Karpas-422 (cell line): ENCODE measurements at places on chromosomes 2 and 18.

DNA sequence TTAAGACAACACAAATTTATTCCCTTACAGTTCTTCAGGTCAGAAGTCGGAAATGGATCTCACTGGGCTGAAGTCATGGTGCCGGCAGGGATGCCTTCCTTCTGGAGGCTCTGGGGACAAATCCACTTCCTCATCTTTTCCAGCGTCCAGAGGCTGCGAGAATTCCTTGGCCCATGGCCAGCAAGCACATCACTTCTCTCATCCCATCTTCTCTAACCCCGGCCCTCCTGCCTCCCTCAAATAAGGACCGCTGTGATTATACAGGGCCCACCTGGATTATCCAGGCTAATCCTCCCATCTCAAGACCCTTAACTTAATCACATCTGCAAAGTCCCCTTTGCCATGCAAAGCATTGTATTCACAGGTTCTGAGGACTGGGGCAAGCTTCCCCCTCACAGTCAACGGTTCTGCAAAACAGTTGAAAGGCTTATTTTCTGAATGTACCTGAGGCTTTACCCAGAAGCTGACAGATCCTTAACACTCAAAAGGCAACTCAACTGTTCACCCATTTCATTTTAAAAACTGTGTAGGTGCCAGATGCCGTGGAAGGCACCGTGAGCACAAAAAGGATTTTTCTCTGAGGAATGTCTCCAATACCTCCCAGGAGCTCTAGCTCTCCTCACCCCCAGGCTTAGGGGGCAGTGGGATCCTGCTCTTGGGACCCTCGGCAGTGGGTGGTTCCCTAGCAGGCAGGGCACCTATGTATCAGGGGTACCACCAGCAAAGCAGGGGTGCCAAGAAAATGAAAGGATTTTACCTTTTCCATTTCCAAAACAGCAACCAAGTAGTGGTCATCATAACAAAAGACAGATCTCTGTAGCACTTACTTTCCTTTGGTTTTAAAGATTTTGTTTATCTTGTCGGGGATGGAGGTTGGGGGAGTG lies 84.0 kb downstream of the KCTD1 start:
- peaks cover 15% of the 10 kb centered on the region for H3K4me1 ChIP-seq
- H3K36me3 ChIP-seq, result no peaks in the 10 kb centered on the region
- no peak for DNase-seq
- H3K4me3 ChIP-seq, result no peak overlapping the region
- no peaks in the 10 kb centered on the region for H3K27me3 ChIP-seq

GRCh38 chr2:18833941-18834340 lies 244.6 kb upstream of the NT5C1B start:
- H3K27ac ChIP-seq, result no peak overlapping the region
- H3K4me1 ChIP-seq, result no peaks in the 10 kb centered on the region
- no peaks in the 10 kb centered on the region for H3K36me3 ChIP-seq
- DNase-seq, result no peak

GRCh38 chr2:60629801-60630385 lies 76.4 kb upstream of the BCL11A start:
- H3K27me3 ChIP-seq, result no peaks in the 10 kb centered on the region
- no peak for DNase-seq

DNA sequence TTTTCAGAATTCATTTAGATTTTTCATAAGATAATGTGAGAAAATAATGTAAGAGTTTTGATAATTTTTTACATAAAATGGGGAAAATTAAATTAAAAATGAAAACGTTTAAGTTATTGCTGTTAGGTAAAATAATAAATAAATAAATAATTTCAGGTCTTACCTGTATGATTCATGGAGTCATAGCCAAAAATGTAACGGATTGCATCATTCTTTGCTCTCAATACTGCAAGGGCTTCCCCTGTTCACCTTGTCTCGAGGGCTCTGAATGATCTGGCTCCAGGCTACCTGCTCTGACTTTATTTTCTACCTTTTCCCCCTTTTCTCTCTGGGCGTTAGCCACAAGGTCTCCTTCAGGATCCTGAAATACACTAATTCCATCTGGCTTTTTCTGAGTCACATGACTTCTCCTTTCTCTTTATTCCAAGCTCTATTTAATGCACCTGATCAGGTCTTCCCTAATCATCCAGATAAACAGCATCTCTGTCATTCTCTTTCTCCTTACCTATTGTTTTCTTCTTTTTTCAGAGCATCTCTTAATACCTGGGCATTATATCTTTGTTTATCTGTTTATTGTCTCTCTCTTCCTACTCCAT lies 30.0 kb upstream of the CFAP36 start:
- H3K27me3 ChIP-seq, result no peaks in the 10 kb centered on the region
- no peak overlapping the region for H3K27ac ChIP-seq
- no peak overlapping the region for H3K4me3 ChIP-seq
- H3K36me3 ChIP-seq, result no peaks in the 10 kb centered on the region
- no peak for DNase-seq
